HCT116 (cell line): ENCODE measurements at places on chromosomes 7 and 10. TPM values are rescaled to one million over a fixed set of nuclear protein-coding genes. Genes with fewer than 3 reads are reported as not detected.

BPGM gene
- 10.0 TPM for total RNA-seq

CYP26C1 gene
- total RNA-seq, result 0.07 TPM

CEP55 gene
- 63.7 TPM for total RNA-seq

DNA sequence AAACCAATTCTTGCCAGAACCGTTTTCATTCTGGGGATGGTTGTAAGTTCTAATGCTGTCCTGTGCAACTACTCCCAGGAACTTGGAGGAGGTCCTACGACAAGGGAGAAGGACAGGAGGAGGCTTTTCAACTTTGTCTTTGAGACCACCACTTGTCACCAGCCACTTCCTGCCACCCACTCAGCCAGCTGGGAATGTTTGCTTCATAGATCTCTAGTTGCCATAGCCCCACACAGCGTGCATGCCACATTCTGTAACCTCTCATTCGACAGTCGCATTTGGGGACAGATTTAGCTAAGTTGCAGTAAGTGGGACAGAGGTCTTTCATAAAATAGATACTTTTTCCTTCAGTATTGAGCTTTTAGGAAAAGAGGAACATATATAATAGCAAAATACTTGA lies 78.0 kb downstream of the TAF3 start:
- DNase-seq, result no peak
